Right atrium auricular region (tissue), 2 donors: ENCODE measurements at places on chromosomes 12 and 14.

GRCh38 chr14:37924622-37925021 lies 283.1 kb upstream of the SSTR1 start:
- no peak for DNase-seq
- H3K27me3 ChIP-seq, result no peaks in the 10 kb centered on the region
- H3K4me1 ChIP-seq, result no peaks in the 10 kb centered on the region
- no peak overlapping the region for H3K4me3 ChIP-seq

- H3K27me3 ChIP-seq, result no peaks in the 10 kb centered on the region
- DNase-seq, result no peak
- H3K4me1 ChIP-seq, result no peaks in the 10 kb centered on the region
- H3K36me3 ChIP-seq, result peaks cover 67% of the 10 kb centered on the region
- H3K27ac ChIP-seq, result no peak overlapping the region
These were observed 17.6 kb downstream of the CKB start for GRCh38 chr14:103504991-103505565.

- H3K27ac ChIP-seq, result peak overlapping the region; percentile 19
- peaks cover 44% of the 10 kb centered on the region for H3K4me1 ChIP-seq
- DNase-seq, result no peak
These were observed 140.8 kb downstream of the GCH1 start for GRCh38 chr14:54761835-54762234.

DNA sequence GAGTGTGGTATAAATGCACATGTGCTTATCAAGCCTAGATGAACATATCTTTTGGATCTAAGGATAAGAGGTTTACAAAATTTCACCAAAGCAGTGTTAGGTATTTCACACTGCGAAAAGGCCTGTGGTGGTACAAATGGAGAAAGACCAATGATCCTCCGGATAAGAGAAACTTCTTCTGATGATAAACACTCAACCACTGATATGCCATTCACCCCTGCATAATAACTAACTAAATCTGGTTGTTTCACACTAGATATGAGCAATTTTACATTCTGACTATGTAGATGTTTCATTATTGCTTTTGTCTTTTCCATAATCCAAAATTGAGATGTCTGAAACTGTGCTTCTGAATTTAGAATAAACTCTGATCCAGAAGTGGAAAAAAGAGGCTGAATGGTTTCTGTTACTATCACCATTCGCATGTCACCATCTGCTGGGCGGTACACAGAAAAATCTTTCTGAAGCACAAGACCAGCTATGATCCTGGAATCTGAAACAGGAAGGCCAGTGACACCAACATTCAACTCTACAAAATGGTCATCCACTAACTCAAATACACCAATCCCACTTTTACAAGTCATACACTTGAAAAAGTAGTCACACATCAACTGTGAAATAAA lies 1.3 kb downstream of the BBS10 start:
- peak overlapping the region; percentile 78 for H3K27ac ChIP-seq
- DNase-seq, result no peak
- H3K27me3 ChIP-seq, result no peaks in the 10 kb centered on the region
- peaks cover 39% of the 10 kb centered on the region for H3K4me1 ChIP-seq
- H3K4me3 ChIP-seq, result no peak overlapping the region

DNA sequence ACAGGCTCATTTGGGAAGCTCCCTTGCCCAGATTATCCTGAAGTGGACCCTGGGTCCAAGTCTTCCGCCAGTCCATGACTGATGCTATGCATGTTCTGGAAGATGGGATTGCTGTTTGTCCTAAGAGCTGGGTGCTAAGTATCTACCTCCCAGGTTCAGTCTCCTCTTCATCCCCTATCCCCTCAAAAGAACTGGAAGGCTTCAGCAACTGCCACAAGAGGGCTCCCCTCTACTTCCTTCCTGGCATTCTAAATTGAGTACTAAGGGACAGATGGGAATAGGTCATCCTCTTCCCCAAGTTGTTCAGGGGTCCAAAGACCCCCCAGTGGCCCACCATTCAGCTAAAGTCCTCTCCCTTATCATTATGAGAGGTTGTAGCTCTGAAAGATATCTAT lies 9.0 kb upstream of the FKBP11 start:
- no peak overlapping the region for H3K27ac ChIP-seq
- no peaks in the 10 kb centered on the region for H3K27me3 ChIP-seq
- no peak for DNase-seq
- peaks cover 42% of the 10 kb centered on the region for H3K36me3 ChIP-seq
- no peaks in the 10 kb centered on the region for H3K4me1 ChIP-seq

GRCh38 chr12:107402041-107403022 lies 283.3 kb upstream of the PWP1 start:
- H3K4me1 ChIP-seq, result no peaks in the 10 kb centered on the region
- no peaks in the 10 kb centered on the region for H3K27me3 ChIP-seq
- no peak overlapping the region for H3K4me3 ChIP-seq
- DNase-seq, result no peak
- no peaks in the 10 kb centered on the region for H3K36me3 ChIP-seq

DNA sequence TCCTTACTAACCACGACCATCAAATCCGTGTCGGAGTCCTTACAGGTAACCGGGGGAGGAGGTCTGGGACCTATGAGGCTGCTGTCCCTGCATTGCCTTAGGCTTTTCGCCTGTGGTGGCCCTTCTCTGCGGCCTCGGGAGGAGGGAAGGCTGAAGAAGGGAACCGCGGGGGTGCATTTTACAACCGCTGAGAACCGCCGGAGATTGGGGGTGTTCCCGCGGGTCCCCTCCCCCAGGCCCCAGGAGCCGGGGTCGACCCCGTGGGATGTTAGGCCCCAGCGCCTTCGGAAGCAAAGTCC lies 549 bp downstream of the GPHN start:
- peak overlapping the region; percentile 96 for H3K27ac ChIP-seq
- no peaks in the 10 kb centered on the region for H3K27me3 ChIP-seq
- no peaks in the 10 kb centered on the region for H3K4me1 ChIP-seq
- no peak for DNase-seq
- H3K36me3 ChIP-seq, result no peaks in the 10 kb centered on the region

DNA sequence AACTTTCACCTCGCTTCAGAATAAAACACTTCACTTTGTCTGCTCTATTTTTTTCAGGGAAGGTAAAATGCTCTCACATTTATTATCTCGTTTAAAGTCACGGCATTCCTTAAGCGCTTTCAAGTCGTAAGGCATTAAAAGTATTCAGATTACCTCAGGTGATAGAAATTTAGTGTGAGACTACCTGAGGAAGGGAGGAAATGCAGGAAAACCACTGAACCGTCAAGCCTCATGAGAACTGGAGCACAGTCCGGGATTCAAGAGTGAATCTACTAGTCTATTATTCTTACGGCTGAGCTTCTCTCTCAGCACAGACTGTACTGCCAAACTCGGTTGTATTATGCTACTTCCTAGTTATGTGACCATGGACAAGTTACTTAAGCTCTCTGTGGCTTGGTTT lies 8.3 kb upstream of the PPFIBP1 start:
- no peaks in the 10 kb centered on the region for H3K36me3 ChIP-seq
- DNase-seq, result no peak
